Activated CD4-positive, alpha-beta T cell treated with anti-CD3 and anti-CD28 coated beads, Interleukin-2, amount 50 U/mL, for 4 hours (primary cell): ENCODE measurements at places on chromosomes 11 and 22.

DNA sequence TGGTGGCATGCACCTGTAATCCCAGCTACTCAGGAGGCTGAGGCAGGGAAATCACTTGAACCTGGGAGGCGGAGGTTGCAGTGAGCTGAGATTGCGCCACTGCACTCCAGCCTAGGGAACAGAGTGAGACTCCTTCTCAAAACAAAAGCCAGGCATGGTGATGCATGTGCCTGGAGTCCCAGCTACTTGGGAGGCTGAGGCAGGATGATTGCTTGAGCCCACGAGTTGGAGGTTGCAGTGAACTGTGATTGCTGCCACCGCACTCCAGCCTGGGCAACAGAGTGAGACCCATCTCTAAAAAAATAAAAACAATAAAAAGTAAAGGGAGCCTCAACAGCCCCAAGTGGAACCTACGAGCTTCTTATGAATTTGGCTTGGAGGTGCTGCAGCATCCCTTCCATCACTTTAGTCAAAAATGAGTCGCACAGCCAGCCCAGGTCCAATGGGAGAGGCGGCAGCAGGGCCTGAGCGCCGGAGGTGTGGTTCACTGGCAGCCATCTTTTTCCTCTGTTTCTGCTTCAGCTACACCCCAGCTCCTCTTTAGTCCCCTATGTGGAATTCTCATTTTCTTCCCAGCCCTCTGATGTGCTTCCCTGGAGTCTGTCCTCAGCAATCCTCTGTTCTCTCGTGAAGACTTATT lies 29.2 kb upstream of the GCAT start:
- DNase-seq, result no peak

DNA sequence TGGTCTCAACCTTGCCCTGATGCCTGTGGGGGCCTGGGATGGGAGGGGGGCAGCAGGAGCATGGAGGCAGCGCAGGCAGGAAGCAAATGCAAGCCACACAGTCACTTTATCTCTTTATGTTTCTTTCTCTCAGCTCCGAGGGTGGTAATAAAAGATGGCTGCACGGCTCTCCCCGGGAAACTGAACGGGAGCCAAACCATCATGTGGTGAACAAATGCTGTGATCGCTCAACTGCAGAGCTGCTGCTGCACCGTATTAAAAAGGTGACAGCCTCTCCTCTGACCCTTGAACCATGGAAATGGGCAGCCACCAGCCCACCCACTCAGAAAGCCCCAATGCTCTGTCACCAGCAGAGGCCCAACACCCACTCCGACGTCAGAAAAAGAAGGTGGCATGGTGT lies 110.0 kb downstream of the TIMP3 start:
- DNase-seq, result no peak

GRCh38 chr11:128937480-128937879 lies 5.2 kb downstream of the TP53AIP1 start:
- no peak for DNase-seq

- DNase-seq, result no peak
Observed at GRCh38 chr11:96393753-96394348, 4.0 kb downstream of the JRKL start.

- DNase-seq, result no peak
Observed at GRCh38 chr11:86101941-86102407, 33.1 kb upstream of the PICALM start.

DNA sequence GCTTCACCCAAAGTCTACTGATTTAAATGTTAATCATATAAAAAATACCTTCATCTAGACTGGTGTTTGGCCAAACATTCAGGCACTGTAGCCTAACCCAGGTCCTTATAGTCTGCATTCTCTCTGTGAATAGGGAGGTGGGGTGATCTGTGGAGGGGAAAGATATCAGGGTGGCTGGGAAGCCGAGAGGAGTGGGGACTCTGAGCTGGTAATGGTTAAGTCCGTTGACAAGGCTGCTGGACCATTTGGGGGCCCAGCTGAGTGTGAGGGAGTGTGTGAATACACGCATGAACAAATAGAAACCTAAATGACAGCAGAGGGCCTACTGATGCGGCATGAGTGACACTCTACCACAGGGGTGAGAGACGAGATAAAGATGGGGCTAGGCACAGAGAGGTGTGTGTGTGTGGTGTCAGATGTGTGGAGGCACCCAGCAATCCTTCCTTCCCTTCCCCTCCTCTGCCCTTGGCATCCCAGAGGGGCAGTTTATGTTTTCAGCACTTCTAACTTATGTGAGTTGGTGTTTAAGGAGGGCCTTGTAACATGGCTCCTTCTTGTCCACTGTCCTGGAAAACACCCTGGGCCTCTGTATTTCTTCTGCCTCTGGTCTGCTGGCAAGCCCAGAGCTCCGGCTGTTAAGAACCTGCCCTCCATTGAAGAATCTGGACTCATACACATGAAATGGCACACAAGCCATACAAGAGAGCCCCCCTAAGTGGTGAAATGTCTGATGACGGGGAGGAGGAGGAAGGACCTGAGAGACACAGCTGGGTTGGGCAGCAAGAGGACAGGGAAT lies 249.1 kb upstream of the TBCEL start:
- no peak for DNase-seq

- DNase-seq, result no peak
Observed at GRCh38 chr11:126008956-126009355, 53.7 kb downstream of the CDON start.

DNA sequence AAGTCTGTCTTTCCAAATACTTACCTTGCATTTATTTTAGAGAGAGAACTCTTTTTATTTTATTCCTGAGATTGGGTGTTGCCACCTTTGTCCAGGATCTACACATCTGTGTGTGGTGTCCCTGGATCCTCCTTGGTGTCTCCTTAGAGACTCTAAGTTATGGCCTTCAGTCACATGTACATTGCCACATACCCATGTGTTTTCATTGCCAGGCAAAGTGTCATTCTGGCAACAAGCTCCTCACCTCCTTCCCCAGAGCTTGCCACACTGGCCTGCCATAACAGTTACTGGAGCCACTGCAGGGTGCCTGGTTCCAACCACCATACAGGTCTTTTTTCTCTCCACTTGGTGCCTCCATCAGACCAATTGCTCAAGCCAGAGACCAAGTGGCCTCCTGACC lies 379.7 kb downstream of the NTM start:
- DNase-seq, result no peak

GRCh38 chr11:97007283-97007682 lies 617.5 kb downstream of the JRKL start:
- DNase-seq, result no peak
